D721Med (cell line): ENCODE measurements at places on chromosomes 2 and 18.

DNA sequence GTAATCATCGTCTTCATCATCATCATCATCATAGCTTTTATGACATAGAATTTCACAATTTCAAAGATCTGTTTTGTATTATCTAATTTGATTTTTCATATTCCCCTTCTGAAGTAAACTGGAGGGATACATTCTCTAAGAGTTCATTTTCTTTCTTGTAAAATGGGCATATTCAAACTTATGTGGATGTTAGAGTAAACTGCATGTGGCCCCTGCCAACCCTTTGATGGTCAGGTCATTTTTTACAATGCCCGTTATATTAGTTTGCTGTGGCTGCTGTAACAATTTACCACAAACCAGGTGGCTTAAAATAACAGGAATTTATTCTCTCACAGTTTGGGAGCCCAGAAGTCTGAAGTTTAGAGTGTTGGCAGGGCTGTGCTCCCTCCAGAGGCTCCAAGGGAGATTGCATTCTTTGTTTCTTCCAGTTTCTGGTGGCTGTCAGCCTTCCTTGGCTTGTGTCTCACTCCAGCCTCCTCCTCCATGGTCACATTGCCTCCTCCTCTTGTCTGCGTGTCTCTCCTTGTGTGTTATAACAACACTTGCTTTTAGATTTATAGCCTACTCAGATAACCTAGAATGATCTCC lies 127.5 kb upstream of the MMADHC start:
- DNase-seq, result no peak

- no peak for DNase-seq
Measured at GRCh38 chr2:182047544-182047943, 61.9 kb downstream of the PPP1R1C start.

DNA sequence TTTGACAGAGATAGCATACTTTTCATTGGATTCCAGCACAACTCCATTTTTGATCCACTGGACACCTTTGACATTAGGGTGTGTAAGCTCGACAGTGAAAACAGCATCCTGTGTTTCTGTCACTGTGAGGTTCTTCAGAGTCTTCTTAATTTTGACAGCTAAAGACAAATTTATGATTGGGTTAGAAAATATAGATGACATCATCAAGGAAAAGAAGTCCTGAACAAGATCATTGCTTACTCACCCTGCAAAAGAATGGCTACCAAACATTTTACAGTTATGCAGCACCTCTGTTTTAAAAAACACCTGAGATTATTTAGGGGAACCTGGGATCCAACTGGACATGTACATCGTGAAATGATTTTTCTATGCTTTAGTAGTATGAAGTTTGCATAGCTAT lies 36.7 kb downstream of the TTN start:
- no peak for DNase-seq

- DNase-seq, result no peak
Measured at GRCh38 chr2:202786842-202787241, 84.7 kb downstream of the ICA1L start.

DNA sequence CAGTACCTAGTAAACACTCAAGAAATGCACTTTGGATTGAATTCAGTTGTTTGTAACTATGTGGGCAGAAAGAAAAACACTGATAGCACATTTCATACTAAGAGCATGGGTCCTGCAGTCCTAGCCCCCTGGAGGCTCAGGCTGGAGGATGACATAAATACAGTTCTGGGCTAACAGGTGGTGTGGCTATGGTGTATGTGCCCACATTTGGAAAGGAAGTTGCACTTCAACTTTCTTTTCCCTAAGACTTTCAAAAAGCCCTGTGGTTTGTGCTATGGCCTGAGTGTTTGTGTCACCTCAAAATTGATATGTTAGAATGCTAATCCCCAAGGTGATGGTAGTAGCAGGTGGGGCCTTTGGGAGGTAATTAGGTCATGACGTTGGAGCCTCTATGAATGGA lies 218.2 kb downstream of the CDCA7 start:
- no peak for DNase-seq

GRCh38 chr2:40100676-40101075 lies 321.6 kb upstream of the THUMPD2 start:
- DNase-seq, result no peak

- no peak for DNase-seq
Measured at GRCh38 chr2:17051538-17051937, 385.9 kb upstream of the CYRIA start.
